SJSA1 (cell line): ENCODE measurements at places on chromosomes 16 and 17. TPM values are rescaled to one million over a fixed set of nuclear protein-coding genes. Genes with fewer than 3 reads are reported as not detected.

- DNase-seq, result no peak
These were observed 20.0 kb downstream of the AARSD1 start for GRCh38 chr17:42944211-42944610.

- peak; percentile 61 for DNase-seq
These were observed 76.2 kb downstream of the NT5M start for GRCh38 chr17:17379197-17379991.

DNA sequence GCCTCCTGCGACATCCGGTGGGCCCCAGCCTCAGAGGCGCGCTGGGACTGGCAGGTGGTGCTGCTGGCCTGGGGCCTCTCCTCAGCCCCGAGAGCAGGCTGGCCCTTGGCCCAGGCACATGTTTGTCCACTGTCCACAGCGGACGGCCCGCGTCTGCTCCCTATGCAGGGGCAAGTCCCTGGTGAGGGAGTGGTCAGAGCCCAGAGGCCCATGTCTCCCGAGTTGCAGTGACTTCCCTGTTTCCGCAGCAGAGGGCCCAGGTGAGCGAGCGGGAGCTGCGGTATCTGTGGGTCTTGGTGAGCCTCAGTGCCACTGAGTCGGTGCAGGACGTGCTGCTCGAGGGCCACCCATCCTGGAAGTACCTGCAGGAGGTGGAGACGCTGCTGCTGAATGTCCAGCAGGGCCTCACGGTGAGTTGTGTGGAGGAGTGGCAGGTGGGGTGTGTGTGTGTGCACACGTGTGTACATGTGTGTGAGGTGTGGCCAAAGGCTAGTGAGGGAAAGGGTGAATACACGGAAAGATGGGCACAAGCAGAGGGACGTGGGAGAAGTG is 10.4 kb downstream of the IL34 start:
- DNase-seq, result no peak

DNA sequence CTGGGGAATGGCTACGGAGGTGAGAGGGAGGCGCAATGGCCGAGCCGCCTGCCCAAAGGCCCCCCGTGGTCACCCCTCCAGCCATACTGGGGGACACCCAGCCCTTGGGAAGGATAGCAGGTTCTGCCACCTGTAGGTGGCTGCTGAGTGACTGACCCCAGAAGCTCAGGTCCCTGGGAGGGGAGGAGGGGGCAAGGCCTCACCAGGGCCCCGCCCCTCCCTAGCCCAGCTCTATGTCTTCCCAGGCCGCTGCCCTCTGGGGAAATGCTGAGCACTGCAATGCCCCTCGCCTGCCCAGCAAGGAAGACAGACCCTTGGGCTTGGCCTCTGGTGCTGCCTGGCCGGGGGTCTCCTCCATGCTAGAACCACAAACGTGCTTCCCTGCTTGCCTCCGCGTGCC is 11.4 kb upstream of the CLDN9 start:
- DNase-seq, result no peak

DNA sequence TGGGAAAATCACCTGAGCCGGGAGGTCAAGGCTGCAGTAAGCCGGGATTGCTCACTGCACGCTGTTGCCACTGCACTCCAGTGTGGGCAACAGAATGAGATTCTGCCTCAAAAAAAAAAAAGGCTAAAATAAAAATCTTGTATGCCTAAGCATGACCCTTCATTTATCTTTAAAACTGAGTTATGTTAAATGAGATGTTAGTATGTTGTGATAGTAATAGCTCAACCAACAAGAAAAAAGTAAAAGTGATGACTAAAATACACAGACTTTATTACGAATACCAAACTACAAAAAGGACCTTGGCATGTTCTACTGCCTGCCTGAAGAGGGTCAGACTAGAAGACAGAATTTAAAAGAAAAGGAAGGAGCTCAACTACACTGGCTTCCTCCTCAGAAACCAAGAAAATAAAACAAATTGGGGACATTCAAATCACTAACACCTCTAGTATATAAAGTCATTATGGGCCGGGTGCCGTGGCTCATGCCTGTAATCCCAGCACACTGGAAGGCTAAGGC is 4.4 kb downstream of the SMURF2 start:
- DNase-seq, result no peak

DNA sequence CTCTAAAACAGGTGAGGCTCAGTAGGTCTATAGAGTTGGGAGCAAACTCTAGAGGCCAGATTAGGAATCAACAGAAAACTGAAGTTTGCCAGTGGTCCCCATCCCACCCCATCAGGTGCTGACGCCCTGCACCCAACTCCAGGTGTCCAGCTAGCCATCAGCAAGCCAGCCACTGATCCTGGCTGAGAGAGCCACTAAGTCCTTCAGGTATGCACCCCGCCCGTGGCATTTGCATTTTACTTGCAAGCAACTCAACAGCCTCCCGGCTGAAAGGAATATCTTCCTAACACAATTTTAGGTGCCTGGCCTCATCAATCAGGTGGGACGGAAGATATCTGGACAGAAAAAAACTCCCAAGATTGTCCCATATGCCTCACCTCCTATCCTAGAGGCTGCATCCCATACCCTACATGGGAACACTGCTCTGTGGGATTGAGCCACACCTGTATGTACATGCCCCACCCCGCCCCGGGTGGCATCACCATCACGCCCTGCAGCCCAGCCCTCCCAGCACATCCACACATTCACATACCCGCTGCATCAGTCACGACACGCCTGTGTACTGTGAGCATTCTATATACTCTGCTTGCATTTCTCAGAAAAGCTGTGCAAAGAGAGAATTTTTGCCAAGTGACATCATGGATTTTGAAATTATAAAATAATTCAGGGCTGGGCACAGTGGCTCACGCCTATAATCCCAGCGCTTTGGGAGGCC is 8.3 kb downstream of the OTOP3 start:
- DNase-seq, result no peak

- DNase-seq, result no peak
These were observed 317.2 kb upstream of the ZFHX3 start for GRCh38 chr16:73365016-73365551.

SLC4A1 gene
- not detected in 2 replicates for total RNA-seq

DNA sequence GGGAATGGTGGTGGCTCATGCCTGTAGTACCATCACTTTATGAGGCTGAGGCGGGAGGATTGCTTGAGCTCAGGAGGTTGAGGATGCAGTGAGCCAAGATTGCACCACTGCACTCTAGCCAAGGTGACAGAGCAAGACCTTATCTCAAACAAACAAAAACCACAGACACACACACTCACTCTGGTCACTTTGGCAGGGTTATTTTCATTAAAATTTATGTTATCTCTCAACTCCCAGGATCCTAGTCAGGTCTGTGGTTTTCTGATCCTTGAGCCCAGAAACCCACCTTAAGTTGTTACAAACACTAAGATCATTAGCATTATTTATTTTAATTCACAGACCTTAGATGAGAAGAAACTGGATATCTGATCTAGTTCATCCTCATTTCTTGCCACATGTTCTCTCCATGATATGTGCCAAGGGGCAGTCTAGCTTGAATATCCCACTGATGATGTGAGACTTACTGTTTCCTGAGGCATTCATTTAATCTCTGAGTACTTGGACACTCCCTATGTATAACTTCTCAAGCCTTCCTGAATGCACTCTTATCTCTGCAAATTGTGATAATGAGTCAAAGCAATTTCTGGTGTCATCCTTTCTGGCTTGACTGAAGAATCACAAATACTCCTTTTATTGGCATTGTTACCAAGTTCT is 9.6 kb downstream of the ABHD15 start:
- DNase-seq, result no peak

- no peak for DNase-seq
These were observed 584.7 kb downstream of the WWOX start for GRCh38 chr16:78684030-78684611.

DNA sequence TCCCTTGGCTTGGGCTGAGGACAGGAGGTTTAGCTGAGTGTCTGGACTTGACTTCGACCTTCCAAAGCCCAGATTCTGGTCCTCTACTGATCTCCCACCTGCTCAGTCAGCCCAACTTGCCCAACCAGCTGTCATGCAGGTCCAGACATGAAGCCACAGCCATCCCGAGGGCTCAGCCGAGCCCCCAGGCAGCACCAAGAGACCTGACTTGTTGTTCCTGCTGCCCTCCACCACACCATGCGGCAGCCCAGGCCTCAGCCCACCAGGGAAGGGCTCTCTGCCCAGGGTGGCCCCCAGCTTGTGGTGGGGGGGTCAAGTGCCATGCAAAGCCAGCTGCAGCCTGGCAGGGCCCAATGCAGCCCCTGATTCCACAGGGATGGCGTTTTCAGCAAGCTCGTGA is 17.2 kb upstream of the CACNG4 start:
- DNase-seq, result no peak

DNA sequence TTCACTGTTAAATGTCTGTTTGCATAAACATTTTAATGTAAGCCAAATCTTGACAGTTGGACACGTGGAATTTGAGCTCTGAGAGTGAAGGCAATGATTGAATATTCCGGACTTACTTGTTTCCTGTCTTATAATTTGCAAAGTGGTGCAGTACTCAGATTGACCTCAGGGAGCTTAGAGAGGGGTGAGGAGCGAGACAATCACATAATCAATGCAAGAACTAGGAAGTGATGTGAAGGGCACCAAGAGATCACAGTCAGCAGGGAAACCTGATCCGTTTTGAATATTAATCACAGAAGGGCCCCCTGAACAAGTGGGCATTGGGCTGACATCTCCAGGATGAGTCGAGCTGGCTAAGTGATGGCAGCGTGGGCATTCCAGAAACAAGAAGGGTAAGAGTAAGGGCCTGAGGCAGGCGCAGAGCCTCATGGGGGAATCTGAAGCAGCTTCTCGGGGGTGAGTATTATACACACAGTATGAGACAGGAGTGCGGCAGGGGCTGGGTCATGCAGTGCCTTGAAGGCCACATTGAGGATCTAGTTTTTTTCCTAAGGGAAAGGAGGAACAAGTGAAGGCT is 26.1 kb downstream of the TEX2 start:
- DNase-seq, result no peak

DNA sequence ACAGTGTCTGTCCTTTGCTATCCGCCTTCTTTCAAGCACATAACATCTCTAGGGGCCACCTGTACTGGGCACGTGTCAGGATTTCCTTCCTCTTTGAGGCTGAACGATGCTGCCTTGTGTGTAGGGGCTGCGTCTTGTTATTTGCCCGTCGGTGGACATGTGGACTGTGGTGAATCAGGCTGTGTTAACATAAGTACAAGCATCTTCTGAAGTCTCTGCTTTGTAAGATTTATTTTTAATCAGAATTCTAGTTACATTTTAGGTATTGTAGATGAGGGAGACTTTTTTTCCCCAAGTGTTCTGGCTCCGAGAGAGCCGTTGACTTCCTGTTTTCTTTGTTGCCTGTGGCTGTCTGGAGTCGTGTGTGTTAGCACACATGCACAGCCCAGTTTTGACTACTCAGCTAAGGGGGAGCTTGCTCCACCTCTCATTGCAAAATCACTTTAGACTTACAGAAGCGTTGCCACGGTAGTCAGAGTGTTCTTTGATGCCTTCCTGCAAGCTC is 26.1 kb downstream of the SPG7 start:
- DNase-seq, result no peak

GRCh38 chr16:23512168-23512695 is 1.9 kb upstream of the GGA2 start:
- no peak for DNase-seq

WNK4 gene
- 0.25 TPM in 1 of 2 replicates, not detected in the other for total RNA-seq

DNA sequence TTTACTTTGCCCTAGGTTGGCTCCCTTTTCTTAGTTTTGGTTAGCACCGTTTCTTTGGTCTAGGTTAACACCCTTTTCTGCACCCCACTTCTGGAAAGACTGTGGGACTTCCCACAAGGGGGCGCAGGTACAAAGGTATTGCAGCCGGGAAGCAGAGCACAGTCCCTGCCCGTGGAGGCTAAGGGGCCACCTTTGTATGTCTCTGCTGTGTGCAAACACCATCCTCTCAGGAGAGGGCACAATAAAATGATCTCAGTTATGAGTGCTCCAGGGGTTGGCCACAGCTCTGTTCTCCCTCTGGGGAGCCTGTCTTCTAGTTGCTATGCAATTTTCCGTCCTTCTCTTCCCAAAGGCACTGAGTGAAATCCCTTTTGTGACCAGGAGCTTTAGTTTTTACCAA is 28.4 kb upstream of the TMC5 start:
- no peak for DNase-seq

- DNase-seq, result no peak
These were observed 11.0 kb upstream of the ZNHIT3 start for GRCh38 chr17:36475346-36475970.

CORO6 gene
- total RNA-seq, result 0.45 and 4.2 TPM in 2 replicates

DNA sequence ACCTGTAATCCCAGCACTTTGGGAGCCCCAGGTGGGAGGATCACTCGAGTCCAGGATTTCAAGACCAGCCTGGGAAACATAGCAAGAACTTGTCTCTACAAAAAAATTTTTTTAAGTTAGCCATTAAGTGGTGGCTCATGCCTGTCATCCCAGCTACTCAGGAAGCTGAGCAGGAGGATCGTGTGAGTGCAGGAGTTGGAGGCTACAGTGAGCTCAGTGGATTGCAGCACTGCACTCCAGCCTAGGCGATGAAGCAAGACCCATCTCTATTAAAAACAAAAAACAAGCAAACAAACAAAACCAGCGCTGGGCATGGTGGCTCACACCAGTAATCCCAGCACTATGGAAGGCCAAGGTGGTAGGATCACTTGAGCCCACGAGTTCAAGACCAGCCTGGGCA is 38.0 kb downstream of the HEATR3 start:
- no peak for DNase-seq

- no peak for DNase-seq
These were observed 42.1 kb downstream of the TSC2 start for GRCh38 chr16:2089706-2090480.

DNA sequence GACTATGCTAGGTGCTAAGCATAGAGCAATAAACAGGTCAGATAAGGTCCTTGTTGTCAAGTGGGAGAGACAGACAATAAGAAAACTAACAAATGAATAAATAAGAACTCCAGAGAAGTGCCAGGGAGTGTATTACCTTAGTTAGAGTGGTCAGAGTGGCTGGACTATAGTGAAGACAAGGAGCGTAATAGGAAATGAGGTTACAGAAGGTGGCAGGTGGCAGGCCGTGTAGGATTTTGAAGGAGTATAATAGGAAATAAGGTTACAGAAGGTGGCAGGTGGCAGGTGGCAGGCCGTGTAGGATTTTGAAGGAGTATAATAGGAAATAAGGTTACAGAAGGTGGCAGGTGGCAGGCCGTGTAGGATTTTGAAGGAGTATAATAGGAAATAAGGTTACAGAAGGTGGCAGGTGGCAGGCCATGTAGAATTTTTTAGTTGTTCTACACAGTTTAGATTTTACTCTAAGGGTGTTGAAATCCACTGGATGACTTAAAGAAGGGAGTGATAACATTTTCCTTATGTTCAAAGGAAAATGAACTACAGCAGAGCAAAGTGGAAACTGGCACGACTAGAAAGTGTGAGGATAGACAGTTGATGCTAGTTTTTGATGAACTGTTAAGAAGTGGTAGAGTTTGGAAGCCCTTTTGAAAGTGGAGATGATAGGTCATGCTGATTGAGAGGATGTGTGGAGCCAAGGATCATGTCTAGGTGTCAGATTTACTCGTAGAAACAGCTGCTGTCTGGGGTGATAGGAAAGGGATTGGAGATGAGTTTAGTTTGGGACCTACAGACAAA is 3.6 kb upstream of the KRTAP3-1 start:
- no peak for DNase-seq

CHST5 gene
- 0.08 TPM in 1 of 2 replicates, not detected in the other for total RNA-seq

GRCh38 chr16:86297866-86298757 is 212.2 kb upstream of the FOXF1 start:
- no peak for DNase-seq
